ENCODE measurements at places on chromosomes 6 and 20.
A peak's percentile ranks its signal among the peaks of the same experiment; 100 is the strongest.

DNA sequence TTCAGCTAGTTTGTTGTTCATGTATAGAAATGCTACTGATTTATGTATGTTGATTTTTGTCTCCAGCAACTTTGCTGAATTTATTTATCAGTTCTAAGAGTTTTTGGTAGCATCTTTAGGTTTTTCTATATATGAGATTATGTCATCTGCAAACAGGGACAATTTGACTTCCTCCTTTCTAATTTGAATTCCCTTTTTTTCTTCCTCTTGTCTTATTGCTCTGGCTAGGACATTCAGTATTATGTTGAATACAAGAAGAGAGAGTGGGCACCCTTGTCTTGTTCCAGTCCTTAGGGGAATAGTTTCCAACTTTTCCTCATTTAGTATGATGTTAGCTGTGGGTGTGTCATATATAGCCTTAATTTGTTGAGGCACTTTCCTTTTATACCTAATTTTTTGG is 58.2 kb downstream of the CDH26 start:
- DNase-seq = peak; percentile 49

DNA sequence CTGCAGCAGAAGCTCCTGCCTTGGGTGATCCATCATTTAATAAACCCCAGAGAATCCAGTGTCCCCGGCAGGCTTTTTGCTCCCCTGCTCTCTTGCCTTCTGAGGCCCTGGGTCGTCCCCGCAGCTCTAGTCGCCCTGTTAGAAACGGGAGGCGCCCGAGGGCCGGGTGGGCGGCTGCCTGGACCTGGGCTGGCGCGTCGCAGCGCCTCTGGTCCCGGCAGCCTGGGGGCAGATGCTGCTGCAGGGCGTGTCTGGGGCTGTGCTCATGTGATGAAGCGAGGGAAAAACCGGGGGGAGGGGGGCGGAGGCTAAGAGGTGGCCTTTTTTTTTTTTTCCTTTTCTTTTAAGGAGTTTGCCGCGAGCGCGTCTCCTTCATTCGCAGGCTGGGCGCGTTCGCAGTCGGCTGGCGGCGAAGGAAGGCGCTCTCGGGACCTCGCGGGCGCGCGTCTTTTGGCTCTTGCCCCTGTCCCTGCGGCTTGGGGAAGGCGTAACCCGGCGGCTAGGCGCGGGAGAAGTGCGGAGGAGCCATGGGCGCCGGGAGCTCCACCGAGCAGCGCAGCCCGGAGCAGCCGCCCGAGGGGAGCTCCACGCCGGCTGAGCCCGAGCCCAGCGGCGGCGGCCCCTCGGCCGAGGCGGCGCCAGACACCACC is 394 bp downstream of the AKAP12 start:
- DNase-seq = no peak

DNA sequence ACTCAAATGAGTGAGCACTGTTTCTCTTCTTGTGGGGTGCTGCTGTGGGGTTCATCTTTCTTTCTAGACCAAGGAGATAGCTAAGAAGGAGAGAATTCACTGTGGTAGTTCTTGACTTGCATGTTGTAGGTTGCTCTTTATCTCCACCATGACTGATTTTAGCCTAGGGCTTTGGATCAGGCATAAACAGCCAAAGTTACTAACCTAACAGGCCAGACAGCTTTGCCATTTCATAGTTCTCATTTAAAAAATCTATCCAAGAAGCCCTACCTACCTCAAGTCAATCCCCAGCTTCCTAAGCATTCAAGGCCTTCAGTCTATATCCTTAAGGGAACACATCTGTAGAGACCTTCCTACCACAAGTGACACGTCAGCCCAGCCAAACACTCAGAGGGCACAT is 107.9 kb upstream of the CARMIL1 start:
- no peak for DNase-seq

- DNase-seq = no peak
Measured at GRCh38 chr6:45933855-45934254, 81.8 kb downstream of the CLIC5 start.

GRCh38 chr20:22620342-22620741 is 36.0 kb upstream of the FOXA2 start:
- DNase-seq = no peak

- DNase-seq = no peak
Measured at GRCh38 chr6:67880939-67881705, 754.0 kb upstream of the ADGRB3 start.

DNA sequence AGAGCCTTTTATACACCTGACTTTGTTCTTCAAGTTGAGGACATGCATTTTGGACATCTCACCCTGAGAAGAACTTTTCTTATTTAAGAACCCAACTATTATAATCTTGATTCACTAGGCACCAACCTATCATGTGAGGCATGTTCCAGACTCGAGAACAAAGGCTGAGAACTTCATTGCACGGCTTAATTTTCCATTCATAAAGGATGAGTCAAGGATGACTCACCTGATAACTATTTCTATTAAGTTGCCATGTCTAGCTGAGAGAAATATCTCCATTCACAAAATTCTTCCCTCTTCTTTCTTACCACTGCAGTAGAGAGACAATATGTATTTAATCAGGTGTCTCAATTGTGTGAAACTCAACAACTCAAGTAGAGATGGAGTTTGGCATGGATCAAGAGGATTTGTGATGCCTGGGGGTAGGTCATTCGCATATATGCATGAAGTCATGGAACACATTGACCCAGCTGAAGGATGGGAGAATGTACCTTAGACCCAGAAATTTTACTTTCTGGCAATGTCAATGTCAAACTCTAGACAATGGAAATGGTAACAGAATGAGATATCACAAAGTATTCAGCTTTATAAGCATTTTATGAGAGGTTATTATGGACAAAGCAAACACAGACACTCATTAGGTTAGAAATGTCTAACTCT is 208.7 kb upstream of the PRND start:
- no peak for DNase-seq

DNA sequence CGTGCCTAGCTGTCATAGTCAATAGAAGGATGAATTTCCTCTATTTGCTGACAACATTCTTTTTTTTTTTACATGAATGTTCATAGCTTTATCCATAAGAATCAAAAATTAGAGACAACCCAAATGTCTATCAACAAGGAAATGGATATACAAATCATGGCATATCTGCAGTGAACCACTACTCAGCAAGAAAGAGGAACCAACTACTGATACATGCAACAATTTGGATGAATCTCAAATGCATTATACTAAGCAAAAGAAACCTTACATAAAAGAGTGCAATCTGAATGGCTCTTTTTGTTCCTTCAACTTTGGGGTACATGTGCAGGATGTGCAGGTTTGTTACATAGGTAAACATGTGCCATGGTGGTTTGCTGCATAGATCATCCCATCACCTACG is 17.7 kb upstream of the MCM9 start:
- DNase-seq = no peak

GRCh38 chr6:53943395-53943794 is 148.6 kb downstream of the LRRC1 start:
- DNase-seq = no peak

GRCh38 chr20:20205141-20205861 is 153.0 kb downstream of the CFAP61 start:
- no peak for DNase-seq

DNA sequence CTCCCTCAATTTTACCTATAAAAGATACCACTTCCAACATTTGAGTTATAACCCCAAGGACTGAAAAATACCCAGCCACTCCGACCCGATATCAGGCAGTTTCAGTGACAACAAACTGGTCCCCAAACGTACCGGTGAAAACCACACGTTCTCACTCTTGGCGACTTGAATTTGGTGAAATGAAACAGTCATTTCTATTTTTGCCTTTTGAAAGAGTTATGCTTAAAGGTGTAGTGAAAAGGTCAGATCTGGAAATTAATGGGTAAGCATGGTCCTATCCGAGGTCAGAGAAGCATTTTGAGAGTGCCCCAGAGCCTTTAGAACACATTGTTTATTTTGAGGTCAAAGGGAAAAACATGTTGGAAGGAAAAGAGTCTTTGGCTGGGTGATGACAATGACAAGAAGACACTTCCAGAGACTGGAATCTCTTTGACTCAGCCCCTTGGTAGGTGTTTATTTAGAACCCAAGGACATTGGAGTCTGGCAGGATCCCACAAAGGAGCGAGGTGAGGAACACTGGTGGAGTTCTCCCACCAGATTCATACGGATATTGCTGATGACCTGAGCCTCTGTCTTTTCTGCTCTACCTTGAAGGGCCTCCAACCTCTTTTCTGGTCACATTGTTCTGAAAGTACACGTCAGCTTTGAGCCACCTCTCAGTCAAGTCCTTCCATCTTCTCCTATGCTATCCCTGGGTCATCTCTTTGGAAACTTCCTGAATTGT is 235.0 kb downstream of the GMPR start:
- DNase-seq = no peak

- DNase-seq = peak; percentile 81
Measured at GRCh38 chr6:13383328-13384163, 55.2 kb upstream of the TBC1D7 start.

All from inflammatory macrophage treated with lipopolysaccharide for 1 hour (primary cell).